ENCODE measurements at places on chromosomes 7 and 10. TPM values are rescaled to one million over a fixed set of nuclear protein-coding genes. Genes with fewer than 3 reads are reported as not detected.

PGAM2 gene
- not detected for polyA plus RNA-seq

CRTAC1 gene
- not detected for polyA plus RNA-seq

ESYT2 gene
- 84.0 TPM for polyA plus RNA-seq

MOGAT3 gene
- not detected for polyA plus RNA-seq

GPNMB gene
- not detected for polyA plus RNA-seq

ZCWPW1 gene
- 5.7 TPM for polyA plus RNA-seq

UCN3 gene
- polyA plus RNA-seq = not detected

ABCB1 gene
- 66.5 TPM for polyA plus RNA-seq

All from immature natural killer cell (primary cell).